ENCODE measurements at places on chromosomes 5 and 9.

DNA sequence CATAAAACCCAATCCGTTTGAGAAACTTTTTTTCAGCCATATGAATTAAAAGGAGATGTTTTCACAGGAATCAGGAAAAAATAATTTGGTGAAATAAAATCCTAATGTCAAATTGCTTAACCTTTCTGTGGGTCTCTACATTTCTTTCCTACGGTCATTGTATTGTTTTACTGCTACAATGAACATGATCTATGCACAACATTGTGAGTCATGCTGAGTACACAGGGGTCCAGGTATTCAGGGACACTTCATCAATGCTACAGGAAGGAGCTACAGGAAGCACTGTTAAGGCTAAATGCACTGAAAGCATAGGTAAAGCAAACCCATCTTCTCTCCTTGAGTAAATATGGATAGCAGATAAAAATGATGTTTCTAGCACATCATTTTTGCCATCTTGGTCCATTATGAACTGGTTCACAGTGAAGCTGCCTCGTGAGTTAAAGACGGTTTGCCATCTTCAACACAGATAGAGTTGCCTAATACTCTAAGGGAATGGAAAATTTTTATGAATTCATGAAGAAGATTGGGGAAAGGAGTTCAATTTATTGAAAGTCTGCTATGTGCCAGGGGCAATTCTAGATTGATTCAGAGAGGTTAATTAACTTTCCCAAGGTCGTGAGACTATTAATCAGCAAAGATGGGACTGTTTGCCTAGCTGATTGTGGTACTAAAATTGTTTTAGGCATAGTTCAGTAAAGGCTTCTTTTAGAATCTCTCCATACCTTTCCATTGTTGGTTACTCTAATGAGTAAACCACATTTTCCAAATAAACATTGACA, 85.5 kb downstream of the DIRAS2 start:
- no peak for DNase-seq

DNA sequence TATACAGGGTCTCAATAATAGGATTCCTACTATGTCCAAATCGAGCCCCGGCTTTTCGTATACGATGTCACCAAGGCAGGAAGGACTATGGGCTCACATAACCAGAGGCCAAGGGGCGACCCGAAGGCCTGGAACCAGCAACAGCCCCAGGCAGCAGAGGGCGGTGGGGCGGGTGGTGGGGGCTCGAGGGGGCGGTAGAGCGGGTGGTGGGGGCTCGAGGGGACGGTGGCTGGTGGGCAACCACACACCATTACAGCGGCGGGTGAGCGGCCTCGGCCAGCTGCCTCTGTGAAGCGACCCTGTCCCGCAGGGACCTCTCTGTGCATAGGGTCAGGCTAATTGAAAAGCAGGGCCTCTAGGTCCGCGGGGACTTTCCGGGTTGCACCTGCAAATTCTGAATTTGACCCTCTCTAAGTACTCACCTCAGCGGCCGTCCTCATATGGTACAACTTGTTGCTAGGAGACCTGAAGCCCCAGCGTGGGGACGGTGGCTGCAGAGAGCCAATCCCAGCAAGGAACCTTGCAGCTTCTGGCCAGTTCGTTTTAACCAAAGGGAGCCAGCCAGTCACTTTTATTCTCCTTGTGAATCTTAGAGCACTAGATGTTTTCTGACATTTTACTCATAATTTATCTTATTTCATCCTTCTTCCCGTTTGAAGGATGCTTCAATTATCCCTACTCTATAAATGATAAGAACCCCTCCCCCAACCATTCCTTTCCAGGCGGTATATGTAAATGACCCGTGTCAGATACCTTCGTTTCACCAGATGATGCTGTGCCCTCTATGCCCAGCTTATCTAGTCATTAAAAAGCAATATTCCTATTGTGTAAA, at the start of gene NME5:
Gene NME5, minus strand, starts transcription at position 480 of the 832 bp plus-strand sequence. CDS start 648 bp downstream, outside the sequence.
- no peak for DNase-seq

DNA sequence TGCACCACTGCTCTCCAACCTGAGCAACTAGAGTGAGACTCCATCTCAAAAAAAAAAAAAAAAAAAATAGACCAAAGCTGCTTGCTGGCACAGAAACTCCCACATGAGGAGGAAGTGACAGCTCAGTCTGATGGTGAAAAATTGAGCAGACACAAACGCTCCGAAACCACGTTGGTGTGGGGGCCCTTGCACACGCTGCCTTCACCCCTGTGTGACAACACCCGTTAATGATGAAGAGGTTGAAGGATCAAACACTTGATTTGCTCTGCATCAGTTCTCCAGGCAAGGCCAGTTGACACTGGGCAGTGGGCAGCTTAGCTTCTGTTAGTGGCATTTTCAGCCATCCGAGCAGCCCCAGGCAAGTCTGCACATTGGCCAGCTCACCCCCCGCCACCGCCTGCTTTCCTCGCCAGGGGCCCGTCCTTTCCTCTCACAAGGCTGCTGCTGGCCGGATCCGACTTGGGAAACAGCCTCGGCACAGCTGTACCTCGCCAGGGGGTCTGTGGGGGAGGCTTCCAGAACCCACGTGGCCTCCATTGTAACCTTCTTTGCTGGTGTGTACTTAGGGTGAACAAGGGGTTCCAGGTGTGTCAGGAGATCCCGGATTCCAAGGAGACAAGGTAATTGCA, 79.8 kb downstream of the COL27A1 start:
- DNase-seq: no peak

DNA sequence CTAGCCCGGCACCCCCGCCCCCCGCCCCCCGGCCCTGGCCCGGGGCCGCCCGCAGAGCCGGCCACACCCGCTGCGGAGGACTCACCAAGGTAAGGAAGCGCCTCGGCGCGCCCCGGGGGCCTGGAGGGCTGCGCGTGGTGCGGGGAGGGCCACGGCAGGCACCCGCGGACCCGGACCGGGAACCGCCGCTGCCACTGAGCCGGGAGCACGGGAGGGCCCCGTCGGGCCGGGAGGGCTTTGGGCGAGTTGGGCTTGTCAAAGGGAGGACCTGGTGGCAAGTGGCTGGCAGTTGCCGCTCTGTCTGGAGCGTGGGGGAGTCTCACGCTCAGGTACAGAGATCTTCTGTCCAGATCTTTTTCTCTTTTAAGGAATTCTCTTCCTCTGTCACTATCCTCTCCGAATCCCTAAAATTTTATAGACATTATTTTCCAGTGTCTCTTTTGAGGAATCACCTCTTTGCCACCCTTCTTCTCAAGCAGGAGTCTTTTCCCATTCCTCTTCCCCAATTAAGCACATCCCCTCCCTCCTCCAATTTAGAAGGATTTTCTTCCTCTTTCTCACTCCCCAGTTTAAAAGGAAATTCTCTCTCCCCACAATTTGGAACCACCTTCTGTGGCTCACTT, 11.3 kb upstream of the LHX2 start:
- no peak for DNase-seq

DNA sequence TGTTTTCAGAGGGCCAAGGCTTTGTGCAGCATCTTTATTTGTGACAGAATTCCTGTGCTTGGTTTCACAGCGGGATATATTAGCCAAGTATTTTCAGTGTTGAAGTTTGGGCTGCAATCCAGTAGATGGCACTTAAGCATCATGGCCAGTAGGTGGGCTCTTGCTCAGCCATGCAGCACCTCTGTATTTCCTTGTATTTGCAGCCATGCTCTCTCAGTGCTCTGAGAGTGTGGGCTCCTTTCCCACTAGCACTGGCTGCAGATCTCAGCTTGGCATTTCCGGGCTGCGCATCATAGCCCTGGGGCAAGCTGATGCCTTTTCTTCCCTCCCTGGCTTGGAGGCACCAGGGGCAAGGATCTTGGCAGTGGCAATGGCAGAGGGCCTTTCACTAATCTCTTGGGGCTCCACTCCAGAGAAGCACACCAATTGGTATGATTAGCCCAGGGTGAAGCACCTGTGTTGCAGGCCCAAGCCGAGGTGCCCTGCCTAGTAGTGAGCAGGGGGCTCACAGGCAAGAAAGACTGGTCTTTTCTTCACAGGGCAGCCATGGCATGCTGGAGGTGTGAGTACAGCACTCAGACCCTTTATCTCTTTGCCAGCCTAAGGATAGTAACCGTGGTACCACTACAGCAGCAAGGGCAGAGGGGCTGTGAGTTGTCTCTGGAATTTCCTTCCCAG, 48.3 kb downstream of the SLCO6A1 start:
- DNase-seq: no peak

- DNase-seq: no peak
Measured at GRCh38 chr5:24496268-24496667, 148.5 kb downstream of the CDH10 start.

DNA sequence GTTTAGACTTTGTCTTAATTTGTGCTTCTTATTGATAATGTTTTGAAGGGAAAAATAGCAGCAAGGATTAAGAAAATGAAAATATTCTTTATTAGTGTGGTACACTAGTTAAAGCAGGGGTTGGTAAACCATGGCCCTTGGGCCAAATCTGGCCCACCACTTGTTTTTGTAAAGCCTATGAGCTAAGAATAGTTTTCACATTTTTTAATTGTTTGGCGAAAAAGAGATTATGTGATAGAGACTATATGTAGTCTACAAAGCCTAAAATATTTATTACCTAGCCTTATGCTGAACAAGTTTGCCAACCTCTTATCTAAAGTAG, 57.2 kb downstream of the KCNN2 start:
- DNase-seq: no peak

DNA sequence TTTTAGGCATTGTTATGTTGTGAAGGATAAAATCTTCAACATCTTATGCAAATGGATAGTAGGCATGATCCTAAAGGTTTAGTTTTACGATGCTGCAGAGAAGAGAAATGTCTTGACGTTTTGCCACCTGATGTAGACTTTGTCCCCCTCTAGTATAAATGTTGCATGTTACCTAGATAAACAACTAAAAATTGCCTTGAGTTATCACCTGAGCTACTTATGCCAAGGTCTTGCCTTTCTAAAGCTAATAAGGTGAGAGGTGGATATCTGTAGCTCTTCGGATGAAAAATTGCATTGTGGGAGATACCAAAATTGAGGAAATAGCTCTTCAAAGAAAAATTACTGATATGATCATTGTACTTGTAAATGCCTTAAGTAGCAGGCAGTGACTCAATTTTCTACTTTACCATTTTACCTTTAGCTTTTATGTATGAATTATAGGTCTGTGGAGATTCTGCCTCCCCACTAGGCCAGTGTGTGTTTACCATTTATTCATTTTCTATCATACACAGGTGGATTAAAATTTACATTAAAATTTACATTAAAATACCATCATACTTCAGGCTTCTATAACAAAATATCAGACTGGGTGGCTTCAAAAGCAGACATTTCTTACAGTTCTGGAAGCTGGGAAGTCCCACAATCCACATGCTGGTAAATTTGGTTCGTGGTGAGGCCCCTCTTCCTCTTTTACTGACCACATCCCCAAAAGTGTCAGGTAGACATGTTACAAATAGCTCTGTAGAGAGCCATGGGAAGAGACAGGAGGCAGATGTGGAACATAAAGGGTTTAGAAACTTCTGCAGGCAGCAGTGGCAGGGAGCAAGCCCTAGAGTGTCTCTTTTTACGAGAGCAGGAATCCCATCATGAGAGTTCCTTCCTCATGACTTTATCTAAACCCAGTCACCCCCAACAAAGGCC, 100.7 kb upstream of the ERBIN start:
- DNase-seq: no peak

- no peak for DNase-seq
Measured at GRCh38 chr9:130635721-130636647, 28.4 kb upstream of the PRDM12 start.

DNA sequence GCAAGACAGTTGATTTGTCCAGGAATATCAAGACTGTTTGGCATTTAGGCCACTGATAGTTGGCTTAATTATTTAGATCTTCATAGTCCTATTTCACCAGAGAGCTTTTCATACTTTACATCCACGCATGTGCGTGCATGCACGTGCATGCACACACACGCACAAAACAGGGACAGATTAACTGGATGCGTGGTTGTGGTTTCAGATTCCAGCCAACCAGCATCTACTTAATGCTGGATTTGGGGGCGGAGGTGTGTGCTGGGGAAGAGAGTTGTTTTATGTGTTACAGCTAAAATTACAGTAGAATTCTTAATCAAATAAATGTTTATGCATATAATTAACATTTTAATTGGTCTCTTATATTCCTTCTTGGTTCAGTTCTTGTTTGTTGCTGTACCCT, 7.3 kb downstream of the RNF14 start:
- no peak for DNase-seq

- no peak for DNase-seq
Measured at GRCh38 chr9:16112116-16112515, 559.3 kb downstream of the CCDC171 start.

DNA sequence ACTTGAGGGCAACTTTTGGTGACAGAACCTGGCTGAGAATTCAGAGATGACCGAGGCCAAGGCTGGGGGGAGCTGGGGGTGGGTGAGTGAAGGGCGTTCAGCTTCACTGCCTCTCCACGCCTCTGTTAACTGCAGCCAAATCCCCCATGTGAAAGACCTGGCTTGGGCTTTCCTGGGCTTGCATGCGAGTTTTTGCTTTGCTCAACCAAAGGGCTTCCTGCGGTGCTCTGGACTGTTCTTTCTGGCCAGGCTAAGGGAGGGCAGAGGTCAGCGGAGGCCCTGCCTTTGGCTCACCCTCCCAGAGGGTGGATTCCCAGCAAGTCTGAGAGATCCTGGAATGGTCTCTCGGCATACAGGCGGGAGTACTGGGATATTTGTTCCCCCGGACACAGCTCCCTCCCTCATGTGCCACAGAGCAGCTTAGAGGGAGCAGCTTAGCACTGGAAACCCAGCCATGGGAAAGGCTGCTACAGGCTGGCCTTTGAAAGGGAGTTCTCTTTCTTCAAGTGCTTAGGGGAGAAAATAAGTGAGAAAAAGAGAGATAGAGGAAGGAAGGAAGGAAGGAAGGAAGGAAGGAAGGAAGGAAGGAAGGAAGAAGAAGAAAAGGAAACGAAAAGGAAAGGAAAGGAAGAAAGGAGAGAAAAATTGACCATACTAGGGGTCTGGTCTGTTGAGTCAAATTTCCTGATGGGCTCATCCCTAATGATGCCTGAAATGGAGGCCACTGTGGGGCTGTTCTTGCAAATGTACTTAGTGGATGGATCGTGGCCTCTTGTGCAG, 158.8 kb downstream of the FGF18 start:
- no peak for DNase-seq

DNA sequence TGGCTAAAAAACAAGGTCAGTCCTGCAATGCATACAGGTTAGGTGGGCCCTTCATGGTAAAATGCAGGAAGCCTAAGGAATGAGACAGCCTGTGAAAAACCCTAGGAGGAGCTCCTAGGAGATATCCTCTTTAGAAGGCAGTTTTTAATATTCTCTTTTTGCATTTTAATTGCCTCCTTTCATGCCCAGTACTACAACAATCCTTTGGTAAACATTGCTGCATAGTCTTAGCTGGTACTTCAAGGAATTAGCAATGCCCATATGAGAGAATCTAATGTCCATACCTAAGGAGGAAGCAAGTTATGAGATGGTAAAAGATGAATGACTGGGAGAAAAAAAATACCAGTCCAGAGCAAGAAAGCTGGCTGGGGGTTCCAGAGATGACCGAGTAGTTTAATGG, 61.0 kb downstream of the NREP start:
- DNase-seq: no peak

GRCh38 chr5:58369513-58370190, 90.2 kb downstream of the PLK2 start:
- no peak for DNase-seq

DNA sequence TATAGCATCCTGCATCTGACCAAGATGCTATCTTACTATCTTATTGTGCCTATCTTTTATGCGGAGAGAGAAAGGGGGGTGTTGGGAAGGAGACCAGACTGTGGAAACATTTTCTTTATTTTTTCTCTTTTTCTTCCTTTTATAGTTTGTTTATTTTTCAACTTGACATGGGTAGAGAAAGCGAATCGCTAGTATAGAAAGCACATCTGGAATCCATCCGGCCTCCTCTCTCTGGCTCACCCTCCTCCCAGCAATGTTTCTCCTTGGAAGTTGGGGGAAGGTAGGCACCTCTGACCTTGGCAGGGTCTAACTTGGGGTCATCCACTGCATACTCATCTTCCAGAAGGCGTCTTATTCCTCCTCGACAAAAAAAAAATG, 3.9 kb downstream of the S1PR3 start:
- no peak for DNase-seq
